ENCODE measurements at places on chromosomes 3 and 15.

- DNase-seq = no peak
Measured at GRCh38 chr15:35858707-35859106, 312.7 kb upstream of the DPH6 start.

DNA sequence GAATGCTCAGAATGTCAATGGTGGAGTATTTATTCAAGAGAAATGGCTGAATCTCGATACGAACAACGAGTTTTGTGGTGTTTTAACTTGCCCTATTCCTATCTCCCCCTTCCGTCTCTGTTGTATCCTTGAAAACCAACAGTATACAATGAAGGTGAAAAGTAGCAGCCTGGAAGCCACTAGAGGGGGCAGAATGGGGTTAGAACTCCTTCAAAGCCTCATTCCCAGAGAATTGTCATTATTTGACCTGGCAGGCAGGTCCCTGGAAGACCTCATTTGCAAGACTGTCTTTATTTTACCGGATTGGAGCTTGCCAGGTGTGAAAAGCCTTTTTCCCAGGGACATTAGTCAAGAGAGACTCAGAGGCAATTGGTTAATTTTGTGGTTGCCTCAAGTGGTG is 139.4 kb downstream of the LRRC28 start:
- DNase-seq = no peak

DNA sequence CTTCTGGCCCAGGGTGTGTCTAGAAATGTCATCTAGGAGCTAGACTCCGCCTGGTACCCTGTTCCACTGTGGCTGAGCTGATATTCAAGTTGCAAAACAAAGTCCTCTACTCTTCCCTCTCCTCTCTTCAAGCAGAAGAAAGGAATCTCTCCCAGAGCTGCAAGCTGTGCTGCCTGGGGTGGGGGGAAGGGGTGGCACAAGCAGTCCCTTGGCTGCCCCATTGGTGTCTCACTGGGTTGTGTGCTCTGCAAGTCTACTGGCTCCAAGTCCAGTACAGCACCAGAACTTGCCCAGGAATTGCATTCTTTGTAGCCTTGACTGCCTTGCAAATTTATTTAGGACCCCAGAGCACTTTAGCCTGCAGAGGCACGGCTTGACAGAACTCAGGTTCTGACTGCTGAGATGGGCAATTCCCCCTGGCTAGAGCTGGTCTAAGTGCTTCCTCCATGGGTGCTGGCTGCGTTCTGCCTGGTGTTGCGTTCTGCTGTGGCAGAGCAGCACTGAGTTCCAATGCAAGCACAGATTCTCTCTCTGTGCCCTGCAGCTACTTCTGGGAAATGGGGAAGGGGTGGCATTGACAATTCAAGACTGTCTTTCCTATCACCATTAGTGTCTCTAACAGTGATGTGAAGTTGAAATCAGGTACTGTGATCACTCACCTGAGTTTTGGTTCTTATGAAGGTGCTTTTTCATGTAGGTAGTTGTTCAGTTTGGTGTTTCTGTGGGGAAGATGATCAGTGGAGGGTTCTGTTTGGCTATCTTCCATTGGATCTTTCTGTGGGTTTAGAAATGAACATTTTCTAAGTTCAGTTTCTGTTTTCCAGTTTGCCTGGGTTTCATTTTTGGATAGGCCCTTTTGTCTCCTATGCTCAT is 39.5 kb downstream of the OXSR1 start:
- no peak for DNase-seq

DNA sequence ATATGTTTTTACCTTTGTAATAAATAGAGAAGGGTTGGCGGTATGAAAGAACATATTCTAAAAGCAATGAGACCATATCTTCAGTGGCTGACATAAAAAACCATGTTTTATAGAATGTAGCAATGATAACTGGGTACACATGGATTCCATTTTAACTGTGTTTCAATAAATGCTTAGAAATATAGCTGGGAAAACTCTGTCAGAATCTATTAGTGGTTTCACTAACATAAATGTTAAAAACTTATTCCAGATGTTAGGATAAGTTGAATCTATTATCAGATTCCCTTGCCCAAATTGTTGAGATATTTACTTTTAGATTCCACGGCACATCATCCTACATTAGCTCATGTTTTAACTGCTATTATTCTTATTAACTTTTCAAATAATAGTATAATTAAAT is 772.2 kb upstream of the ALCAM start:
- DNase-seq = no peak

- DNase-seq = peak; percentile 5
Measured at GRCh38 chr15:67685008-67685599, 140.2 kb upstream of the SKOR1 start.

DNA sequence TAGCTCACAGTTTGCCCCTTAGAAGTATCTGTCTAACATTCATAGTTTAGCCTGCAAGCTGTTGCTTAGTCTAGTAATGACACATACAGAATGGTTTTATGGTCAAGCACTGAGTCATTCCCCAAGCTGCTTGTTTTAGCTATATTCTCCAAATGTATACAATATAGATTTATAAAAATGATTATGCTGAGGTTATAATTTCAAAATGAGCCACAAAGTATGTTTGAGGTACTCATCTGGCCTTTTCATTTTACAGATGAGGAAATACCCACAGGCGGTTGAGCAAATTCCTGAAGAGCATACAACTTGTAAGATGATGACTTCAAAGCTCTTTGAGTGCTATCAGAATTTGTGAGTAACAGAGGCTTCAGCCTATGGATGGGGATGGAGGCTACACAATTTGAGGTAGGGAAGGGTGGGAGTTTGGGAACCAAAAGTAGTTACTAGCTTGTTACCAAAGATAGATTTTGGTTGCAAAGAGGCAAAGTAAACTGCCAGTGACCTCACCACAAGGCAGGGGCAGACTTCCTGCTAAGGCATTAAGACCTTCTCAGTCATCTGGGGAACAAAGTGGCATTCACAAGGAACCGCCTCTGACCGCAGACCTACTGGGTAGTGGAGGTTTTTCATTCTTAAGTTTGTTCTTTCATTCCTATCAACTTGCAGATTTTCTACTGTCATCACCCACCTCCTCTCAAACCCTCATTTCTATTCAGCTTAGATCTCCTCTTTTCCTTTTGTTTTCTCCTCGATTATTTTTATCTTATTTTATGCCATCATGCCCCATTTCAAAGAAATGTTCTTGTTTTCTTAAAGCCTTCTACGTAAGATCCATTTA is 257.2 kb upstream of the NECTIN3 start:
- no peak for DNase-seq

- DNase-seq = no peak
Measured at GRCh38 chr3:8233938-8234337, 267.7 kb upstream of the LMCD1 start.

DNA sequence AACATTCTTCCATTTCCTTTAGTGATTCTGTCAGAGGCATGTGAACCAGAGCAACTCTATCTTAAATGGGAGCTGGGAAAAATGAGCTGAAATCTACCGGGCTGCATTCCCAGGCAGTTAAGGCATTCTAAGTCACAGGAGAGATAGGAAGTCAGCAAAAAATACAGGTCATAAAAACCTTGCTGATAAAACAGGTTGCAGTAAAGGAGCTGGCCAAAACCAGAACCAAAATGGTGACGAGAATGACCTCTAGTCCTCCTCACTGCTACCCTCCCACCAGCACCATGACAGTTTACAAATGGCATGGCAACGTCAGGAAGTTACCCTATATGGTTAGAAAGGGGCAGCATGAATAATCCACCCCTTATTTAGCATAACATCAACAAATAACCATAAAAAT is 66.4 kb downstream of the B3GALNT1 start:
- no peak for DNase-seq

- DNase-seq = no peak
Measured at GRCh38 chr3:40719660-40720287, 195.0 kb downstream of the ZNF621 start.

GRCh38 chr3:189305412-189305811 is 133.6 kb downstream of the TPRG1 start:
- DNase-seq = no peak

DNA sequence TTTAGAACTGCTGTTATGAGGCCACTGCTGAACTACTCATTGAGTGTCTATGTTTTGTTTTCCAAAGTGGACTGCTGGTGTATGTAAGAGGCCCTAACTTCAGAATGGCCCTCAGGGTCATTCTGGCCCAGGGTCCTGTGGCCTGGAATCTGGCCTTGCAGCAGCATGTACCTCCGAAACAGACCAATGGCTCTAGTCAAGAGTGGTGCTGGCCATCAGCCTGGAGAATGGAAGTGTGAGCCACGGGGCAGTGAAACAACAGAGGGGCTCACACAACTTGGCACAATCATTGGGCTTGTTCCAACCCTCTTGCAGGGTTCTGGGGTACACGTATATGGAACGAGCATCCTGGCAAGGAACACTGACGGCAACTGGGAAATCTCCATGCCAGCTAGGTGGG is 40.5 kb downstream of the SCN5A start:
- no peak for DNase-seq

DNA sequence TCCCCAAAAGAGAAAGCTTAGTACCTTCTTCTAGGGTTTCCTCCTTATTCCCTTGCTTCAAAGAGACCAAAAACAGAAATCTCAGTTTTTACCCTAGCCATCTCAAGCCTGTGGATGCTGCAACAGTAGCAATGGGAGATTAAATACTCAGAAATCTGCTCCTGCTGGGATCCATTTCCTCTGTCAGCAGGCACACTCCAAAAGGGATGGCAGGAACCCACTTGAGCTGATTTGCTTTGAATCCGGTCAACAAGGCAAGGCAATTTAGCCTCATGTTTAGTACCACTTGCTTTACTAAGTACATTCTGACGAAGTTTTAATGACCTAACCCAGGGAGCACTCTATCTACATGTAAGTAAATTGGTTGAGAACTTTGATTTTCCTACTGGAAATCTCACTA is 590.0 kb upstream of the ADAMTS9 start:
- DNase-seq = no peak

GRCh38 chr15:60713119-60714084 is 234.5 kb upstream of the ICE2 start:
- DNase-seq = no peak

DNA sequence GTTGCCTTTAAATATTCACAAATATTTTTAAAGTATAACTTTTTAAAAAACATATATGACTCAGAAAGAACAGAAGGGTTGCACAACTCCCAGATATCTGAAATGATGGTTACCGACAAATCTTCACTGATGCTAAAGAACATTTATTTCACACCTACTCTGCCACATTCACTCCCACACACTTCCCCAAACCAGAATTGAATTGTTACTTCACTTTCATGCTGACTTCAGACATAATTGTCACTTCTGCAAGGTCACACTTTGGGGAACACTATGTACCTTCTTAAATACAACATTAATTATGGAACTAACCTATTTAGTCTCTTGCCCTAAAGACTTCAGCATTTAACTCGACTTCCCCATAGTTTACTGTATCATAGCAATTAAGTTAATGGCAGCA is 795.1 kb downstream of the FHIT start:
- DNase-seq = no peak

DNA sequence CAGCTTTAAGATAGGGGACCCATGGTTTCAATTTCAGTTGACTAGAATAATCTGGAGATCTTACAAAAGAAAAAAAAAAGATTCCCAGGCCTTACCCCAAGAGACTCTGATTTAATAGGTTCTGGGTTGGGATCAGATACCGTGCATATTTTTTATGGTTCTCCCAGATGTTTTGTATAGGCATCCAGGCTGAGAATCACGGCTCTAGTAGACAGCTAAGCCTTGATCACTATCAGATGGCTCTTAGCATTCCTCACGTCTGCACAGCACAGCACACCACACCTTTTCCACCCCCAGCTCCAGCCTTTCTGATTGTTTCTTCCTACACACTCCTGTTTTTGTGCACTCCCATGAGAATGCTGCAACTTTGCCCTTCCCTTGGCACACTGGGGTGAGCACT is 40.8 kb downstream of the TMEM45A start:
- no peak for DNase-seq

- no peak for DNase-seq
Measured at GRCh38 chr3:73134034-73134433, 72.6 kb downstream of the EBLN2 start.

DNA sequence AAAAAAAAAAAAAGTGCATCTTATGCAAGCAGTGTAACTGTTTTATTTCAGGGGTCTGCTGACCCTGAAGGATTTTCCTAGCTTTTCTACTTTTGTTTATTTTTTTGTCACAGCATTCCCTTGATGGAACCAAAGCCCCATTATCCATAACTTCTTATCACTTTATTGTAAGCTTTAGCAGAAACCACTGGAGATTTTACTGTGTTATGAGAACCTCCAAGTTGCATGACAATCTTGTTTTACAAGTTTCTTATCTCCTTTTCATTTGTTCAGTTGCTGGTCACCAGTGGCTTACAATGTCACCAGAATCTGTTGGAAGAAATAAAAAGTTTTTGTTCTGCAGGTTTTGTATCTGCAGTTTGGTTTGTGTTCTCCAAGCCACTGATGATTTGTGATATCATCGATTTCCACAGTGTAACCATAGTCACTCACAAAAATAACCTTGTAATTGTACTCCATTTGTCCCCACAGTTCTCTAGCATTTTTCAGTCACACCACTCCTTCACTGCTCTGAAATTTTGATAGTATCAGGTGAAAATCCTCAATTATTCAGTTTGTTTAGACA is 660.0 kb downstream of the RBMS3 start:
- no peak for DNase-seq

DNA sequence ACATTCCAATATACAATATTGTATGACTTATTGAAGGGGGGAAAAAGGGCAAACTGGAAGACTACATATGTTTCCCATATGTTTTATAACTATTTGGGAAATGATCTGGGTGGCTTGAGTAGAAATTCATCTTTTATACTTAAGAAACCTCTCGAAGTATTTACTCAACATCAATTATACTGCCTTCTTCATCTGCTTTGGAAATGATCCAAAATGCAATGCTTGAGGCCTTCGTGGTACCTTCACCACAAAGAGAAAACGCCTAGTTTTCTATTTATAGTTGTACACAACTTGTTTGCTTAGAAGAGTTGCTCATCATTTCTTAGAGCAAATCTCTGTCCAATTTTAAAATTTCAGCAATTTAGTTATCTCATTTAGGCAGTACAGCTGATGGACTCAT is 18.8 kb downstream of the ACKR4 start:
- DNase-seq = no peak

DNA sequence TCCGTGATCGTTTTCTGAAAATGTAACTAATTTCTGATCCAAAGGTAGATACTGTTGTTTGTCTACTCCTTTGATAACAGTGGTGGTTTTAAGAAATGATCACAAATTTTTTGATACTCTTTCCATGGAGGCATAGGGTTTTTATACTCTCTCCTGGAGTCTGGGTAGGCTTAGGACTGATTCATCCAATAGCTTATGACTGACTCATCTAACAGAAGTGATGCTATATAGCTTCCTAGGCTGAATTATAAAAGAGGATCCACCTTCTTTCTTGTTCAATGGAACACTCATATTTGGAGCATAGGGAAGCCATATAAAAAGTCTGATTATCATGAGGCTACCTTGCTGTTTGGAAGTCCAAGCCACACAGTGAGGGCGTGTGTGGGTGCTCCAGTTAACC is 84.3 kb downstream of the CHST2 start:
- DNase-seq = no peak
